Caco-2 (cell line): ENCODE measurements at places on chromosomes 4 and X. TPM values are rescaled to one million over a fixed set of nuclear protein-coding genes. Genes with fewer than 3 reads are reported as not detected.
A peak's percentile ranks its signal among the peaks of the same experiment; 100 is the strongest.

Gene NHS
- 2.2 and 2.5 TPM in 2 replicates for total RNA-seq

GRCh38 chrX:140110081-140110650 is 144.8 kb upstream of the CXorf66 start:
- DNase-seq, result no peak

- DNase-seq, result no peak
These were observed 517.4 kb downstream of the FAT4 start for GRCh38 chr4:125832161-125832560.

DNA sequence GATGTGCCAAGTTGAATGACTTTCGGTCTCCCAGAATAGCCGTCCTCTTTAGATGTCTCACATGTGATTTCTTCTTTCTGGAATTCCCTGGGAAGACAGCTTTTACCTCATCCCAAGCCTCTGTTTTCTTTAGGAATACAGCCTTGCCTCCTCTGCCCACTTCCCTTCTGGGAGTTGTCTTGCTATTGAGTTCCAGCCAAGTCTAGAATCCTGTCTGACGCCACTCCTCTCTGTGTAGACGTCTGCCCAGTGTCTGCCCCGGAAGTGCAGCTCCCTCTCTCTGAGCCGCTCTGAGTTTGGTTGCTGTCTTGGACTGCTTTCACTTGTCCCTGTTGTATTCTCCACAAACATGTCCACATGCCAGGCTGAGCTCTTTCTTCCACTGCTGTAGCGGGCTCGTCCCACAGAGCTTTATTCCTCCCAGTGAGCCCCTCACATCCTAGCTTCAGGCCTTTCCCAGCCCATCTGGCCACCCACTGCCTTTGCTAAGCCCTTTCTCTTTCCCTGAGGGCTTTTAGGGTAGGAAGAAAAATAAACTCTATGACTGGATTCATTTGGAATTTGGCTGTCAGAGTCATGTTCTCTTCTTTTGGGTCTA is 9.0 kb upstream of the IGFBP7 start:
- DNase-seq, result no peak

DNA sequence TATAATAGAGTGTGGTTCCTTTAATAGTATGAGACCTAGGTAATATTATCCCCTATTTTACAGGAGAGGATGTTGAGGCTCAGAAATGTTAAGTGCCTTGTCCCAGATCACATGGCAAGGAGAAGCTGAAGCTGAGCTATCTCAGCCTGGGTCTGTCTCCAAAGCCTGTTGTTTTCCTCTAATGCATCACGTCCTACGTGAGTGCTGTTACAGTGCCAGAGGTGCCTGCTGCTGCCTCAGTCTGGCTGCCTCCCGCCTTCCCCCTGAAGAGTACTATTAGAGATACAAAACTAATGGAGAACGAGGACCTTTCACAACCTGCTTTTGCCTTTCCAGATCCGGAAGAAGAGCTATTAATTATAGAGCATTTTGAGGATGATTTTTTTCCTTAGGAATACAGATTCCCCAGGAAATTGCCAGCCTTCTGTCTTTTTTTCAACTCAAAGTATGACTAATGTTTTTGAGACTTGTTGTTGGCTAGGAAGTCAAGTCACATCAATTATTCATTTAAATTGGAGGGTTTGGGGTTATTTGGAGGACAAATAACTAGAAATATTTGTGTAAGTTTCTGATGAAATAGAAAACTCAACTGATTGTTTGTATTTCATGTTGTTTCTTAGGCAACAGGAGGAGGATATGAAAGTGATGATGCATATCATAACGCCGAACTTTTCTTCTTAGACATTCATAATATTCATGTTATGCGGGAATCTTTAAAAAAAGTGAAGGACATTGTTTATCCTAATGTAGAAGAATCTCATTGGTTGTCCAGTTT is 43.9 kb upstream of the MTMR1 start:
- no peak for DNase-seq

Gene MAGEB10
- not detected in 2 replicates for total RNA-seq

GRCh38 chrX:17414839-17415238 is 39.8 kb downstream of the NHS start:
- no peak for DNase-seq

Gene ESX1
- total RNA-seq, result not detected in 2 replicates

- peak; percentile 64 for DNase-seq
These were observed 99.5 kb downstream of the SORBS2 start for GRCh38 chr4:185712350-185713024.

DNA sequence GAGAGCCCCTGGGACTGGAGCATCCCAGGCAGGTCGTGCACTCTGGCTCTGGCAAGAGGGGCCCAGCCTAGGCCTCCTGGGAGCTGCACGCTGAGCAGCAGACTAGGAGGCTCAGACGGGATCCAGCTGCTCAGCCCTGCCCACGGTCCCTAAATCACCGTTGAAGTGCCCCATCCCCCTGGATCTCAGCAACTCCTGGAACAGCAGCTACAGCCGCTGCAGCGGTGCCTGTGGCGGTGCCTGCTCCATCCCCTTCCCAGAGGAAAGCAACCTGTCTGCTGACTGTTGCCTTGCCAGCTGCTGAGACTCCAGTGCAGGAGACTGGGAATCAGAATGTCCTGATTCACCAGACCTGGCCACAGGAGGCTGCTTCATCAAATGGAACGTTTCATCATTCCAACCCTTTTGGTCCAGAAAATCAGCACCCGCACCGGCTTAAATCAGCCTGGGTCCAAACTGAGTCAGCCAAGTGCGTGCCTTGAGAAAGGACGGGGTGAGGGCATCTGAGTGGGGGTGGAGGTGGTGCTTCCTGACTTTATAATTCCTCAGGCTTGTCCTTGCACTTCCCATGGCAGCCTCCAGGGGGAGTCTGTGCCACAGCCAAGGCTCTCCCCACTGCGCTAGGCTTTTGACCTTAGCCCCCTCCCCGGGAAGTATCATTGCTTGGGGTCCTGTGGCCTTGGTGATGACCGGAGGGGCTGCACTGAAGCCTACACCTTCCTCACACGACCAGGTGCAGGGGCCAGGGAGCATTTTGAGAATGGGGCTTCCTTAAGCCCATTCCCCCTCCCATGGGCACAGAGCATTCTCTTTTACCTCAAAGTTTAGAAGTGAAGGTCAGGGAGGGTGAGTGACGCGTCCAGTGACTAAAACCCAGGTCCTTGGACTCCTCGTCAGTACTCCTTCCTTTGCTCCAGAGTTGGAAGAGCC is 6.5 kb downstream of the ZNF185 start:
- peak; percentile 57 for DNase-seq

Gene CACNA1F
- total RNA-seq, result 0.05 and 0.09 TPM in 2 replicates

- no peak for DNase-seq
These were observed 113.1 kb downstream of the ATP8A1 start for GRCh38 chr4:42543762-42544161.

Gene COL4A6
- total RNA-seq, result 15.9 and 16.0 TPM in 2 replicates

DNA sequence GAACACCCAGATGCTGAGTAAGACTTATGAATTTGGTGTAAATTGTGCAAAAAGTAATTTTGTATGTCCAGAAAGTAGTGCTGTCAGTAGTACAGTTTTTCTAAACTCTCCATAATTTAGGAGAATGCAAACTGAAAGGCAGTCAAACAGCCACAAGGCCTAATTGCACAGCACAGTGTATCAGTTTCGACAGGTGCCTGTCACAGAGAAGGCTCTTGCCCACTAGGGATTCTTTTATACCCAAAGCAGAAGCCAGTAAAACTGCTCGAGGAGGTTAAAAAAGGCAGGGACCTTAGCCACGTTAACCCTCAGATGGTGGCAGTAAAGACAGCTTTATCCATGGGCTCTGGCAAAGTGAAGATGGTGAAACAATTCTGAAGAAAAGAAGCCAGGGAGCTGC is 69.4 kb upstream of the GATB start:
- no peak for DNase-seq

Gene SLC49A3
- 0.20 TPM in 1 of 2 replicates, not detected in the other for total RNA-seq

DNA sequence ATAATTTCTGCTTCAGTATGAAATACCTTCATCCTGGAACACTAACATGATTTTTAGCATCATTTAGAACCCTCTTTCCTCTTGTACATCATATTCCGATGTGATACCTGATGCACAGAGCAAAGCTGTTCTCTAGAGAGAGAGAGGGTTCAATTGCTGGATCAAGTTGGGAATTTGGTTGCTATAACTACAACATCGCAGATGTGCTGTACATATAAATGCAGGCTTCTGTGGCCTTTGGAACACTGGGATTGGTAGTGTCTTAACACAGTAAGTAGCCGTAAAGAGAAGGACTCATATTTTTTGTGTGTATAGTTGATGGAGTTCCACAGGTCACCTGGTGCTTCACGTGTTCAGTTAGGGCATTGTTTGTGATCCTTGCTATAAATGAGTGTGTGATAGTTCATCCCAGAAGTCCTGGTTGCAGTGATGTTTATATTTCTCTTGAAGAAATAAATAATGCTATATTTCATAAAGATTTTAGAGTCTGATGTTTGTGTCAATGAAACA is 119.2 kb downstream of the RAPGEF2 start:
- DNase-seq, result no peak

GRCh38 chr4:184424993-184425758 is 49.2 kb downstream of the IRF2 start:
- no peak for DNase-seq

- no peak for DNase-seq
These were observed 4.6 kb upstream of the PIN4 start for GRCh38 chrX:72176981-72177380.

DNA sequence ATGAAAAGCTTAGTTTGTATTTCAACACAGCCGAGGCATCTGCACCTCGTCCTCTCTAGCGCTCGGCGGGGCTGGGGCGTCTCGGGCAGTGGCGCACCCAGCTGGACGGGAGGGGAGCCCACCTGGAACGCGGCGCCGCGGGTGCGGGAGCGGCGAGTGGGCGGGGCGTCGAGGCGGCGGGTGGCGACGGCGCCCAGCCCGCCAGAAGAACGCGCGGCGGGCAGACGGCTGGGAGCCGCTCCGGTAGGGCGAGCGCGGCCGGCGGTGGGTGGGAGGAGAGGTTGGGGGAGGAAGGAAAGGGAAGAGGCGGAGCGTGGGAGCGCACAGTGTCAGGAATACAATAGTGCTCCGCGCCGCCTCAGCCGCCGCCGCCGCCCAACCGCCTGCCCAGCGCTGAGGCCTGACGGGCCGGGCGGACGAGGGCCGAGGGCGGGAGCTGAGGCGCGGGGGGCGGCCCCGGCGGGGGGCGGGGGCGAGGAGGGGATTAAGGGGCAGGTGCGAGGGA is at the start of gene JADE3:
JADE3 (plus strand) TSS at position 324 of the 505 bp plus-strand sequence. CDS start 72,474 bp downstream, outside the sequence.
- peak; percentile 87 for DNase-seq

GRCh38 chrX:115553171-115553570 is 7.8 kb upstream of the PLS3 start:
- no peak for DNase-seq

Gene MTNR1A
- not detected in 2 replicates for total RNA-seq

- DNase-seq, result no peak
These were observed 244.1 kb upstream of the TEX13A start for GRCh38 chrX:105464618-105465017.

DNA sequence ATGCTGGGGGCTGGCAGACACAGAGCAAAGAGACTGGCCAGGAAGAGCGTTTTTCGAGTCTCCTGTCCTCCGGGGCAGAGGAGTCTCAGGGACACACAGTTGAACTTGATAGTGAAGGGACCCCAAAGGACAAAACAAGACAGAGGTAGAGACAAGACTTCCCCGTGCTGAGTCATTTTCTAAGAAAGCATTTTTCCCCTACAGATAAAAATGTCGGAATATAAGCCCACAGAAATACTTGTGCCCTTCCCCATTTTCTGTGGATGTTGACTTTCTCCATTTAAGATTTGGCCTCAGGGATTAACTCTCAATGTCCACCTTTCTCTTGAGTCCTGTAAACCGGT is 523 bp upstream of the BTK start:
- no peak for DNase-seq

Gene PRSS48
- total RNA-seq, result not detected in 2 replicates

GRCh38 chrX:133786382-133786781 is 199.0 kb downstream of the GPC3 start:
- no peak for DNase-seq

DNA sequence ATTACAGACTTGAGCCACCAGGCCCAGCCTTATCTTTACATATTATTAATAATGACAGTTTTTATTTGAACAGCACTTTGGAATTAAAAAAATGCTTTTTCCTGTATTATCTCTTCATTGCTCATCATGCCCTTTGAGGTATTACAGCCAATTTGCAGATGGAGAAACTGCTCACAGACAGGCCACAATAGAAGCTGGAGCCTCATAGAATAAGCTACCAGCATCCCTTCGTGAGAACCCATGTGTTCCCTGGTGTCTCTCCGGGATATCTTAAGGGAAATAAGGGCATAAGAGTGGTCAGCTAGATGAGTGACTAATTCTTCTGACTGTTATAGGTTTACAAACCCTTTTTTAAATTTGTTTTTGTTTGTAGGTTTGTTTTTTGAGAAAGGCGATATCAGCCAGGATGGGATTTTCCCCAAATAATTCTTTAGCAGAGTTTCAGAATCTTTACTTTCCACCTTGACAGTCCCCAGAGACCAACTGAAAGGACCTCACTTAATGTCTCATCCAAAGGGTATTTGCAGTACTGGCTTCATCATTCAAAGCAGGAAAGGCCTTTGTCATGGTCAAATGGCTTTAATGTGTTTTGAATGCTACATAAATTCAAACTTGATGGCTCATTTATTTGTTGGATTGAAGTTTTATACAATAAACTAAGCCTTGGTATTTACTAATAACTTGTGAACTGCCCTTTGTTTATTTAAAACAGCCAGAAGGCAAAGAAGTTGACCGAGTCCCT is 48.0 kb upstream of the SOD3 start:
- DNase-seq, result no peak

- DNase-seq, result no peak
These were observed 9.6 kb upstream of the DLG3 start for GRCh38 chrX:70434914-70435586.

DNA sequence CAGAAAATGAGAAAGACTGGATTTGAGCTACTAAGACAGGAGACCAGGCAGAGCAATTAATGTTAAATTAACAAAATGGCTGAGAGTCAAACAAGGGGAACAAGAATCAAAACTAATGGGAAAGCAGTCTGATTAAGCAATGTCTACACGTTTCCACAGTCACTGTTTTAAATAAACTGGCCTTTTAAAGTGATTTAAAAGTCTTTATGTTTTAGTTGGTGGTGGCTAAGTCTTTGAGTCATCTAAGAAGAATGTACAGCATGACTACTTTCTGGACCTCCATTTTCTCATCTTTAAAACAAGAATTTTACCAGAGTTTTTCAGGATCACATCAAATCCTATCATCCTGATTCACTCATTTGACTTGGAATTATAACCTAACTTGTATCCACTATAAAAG is 233.8 kb downstream of the ENOX2 start:
- no peak for DNase-seq

- no peak for DNase-seq
These were observed 284.6 kb upstream of the GATB start for GRCh38 chr4:152045449-152045806.

Gene EGF
- 0.25 and 0.37 TPM in 2 replicates for total RNA-seq
